ENCODE measurements at places on chromosomes 6 and 20.
A peak's percentile ranks its signal among the peaks of the same experiment; 100 is the strongest.

- H3K36me3 ChIP-seq, result no peaks in the 10 kb centered on the region
- H3K4me1 ChIP-seq, result no peaks in the 10 kb centered on the region
- no peak overlapping the region for H3K27ac ChIP-seq
- DNase-seq, result no peak
- no peak overlapping the region for H3K4me3 ChIP-seq
- H3K27me3 ChIP-seq, result no peaks in the 10 kb centered on the region
Measured at GRCh38 chr20:14879839-14880238, 542.4 kb upstream of the FLRT3 start.

- peak overlapping the region; percentile 4 for H3K27ac ChIP-seq
- H3K4me3 ChIP-seq, result no peak overlapping the region
- no peak for DNase-seq
- peaks cover 45% of the 10 kb centered on the region for H3K36me3 ChIP-seq
- peaks cover 26% of the 10 kb centered on the region for H3K4me1 ChIP-seq
Measured at GRCh38 chr6:132495604-132496079, 17.3 kb downstream of the STX7 start.

DNA sequence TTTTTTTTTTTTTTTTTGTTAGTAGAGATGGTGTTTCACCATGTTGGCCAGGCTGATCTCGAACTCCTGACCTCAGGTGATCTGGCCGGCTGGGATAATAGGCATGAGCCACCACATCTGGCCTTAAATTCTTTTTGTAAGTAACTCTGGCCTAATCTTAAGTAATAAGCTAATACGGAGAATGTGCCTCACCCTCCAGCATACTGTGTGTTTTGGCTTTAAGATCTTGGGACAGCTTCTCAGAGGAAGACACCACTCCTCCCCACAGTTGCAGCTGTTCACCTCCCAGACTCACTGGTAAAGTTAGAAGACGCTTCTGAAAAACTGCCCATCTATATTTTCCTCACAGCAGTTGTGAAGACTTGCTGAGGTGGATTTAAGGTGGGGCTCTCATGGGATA is 120.8 kb downstream of the CCDC170 start:
- peaks cover 8% of the 10 kb centered on the region for H3K27me3 ChIP-seq
- H3K36me3 ChIP-seq, result no peaks in the 10 kb centered on the region
- H3K4me1 ChIP-seq, result no peaks in the 10 kb centered on the region
- H3K4me3 ChIP-seq, result no peak overlapping the region

DNA sequence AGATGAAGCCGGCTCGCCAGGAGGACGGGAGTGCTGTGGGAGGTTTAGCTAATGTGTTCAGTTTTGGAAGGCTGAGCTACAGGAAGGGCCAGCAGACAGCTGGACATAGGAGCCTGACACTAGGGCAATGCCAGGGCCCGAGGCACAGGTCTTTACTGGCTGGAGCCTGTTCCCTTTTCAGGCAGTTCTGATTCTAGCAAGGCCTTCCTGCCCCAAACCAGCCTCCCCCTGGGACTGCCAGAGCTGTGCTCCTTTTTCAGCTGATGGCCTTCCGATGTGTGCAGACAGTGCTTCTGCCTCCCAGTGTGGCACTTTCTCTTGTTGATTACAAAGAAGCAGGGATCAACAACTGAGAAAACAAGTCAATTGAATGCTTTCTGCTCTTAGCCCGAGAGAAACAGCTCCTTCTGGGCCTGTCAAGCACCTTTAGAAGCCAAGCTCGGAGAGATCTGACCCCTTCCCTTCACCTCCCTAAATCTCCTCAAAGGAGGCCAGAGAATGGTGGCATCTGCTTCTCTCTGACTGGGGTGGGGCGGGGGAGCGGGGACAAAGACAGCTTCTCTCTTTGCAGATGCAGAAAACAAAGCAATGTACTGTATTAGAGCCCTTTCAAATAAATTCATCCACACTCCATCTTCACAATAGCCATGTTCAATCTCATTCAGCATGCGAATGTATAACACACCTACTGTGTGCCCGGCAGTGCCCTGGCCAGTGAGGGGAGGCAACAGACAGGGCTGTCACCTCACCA is 63.2 kb downstream of the RAB44 start:
- H3K27me3 ChIP-seq, result peaks cover 9% of the 10 kb centered on the region
- H3K36me3 ChIP-seq, result no peaks in the 10 kb centered on the region
- no peak overlapping the region for H3K4me3 ChIP-seq
- no peak for DNase-seq
- H3K27ac ChIP-seq, result no peak overlapping the region

GRCh38 chr6:43709654-43710303 is 22.2 kb upstream of the MRPS18A start:
- no peak for DNase-seq
- H3K4me1 ChIP-seq, result peaks cover 7% of the 10 kb centered on the region
- H3K4me3 ChIP-seq, result no peak overlapping the region
- H3K27ac ChIP-seq, result no peak overlapping the region

DNA sequence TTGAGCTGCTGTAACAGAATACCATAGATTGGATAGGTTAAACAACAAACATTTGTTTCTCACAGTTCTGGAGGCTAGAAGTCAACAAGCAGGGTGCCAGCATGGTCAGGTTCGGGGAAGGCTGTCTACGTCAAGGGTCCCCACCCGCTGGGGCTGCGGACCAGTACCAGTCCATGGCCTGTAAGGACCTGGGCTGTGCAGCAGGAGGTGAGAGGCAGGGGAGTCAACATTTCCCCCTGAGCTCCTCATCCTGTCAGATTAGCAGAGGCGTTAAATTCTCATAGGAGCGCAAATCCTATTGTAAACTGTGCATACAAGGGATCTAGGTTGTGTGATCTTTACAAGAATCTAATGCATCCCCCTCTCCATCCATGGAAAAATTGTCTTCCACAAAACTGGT is 3.8 kb downstream of the ADGB start:
- H3K27me3 ChIP-seq, result peaks cover 7% of the 10 kb centered on the region
- no peak overlapping the region for H3K27ac ChIP-seq
- no peak for DNase-seq
- no peaks in the 10 kb centered on the region for H3K4me1 ChIP-seq

DNA sequence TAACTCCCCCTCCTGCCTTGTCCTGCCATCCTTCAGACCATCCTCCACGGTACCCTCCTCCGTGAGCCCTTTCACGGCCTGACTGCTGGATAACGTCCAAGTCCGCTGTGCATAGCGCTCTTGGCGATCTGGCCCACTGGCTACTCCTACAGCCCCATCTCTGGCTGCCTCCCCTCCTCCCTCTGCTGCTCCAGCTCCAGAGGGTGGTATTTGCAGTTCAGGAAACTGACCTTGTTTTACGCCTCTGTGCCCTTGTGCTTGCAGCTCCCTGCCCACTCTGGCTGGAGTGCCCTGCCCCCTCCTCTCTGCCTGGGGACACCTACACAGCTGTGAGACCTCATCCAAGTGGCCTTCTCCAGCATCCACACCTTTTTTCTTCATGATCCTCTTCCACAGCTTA is 6.5 kb upstream of the RREB1 start:
- H3K4me1 ChIP-seq, result peaks cover 9% of the 10 kb centered on the region
- no peak overlapping the region for H3K27ac ChIP-seq
- DNase-seq, result no peak
- no peak overlapping the region for H3K4me3 ChIP-seq
